Activated CD4-positive, alpha-beta T cell treated with anti-CD3 and anti-CD28 coated beads, Interleukin-2, amount 10 ng/mL, durations not matched to agents 7 days and 5 days (primary cell): ENCODE measurements at places on chromosomes 7 and 10. TPM values are rescaled to one million over a fixed set of nuclear protein-coding genes. Genes with fewer than 3 reads are reported as not detected.

Gene CPED1
- total RNA-seq = 0.17 TPM

Gene CFAP69
- total RNA-seq = not detected

Gene GPR37
- total RNA-seq = not detected

Gene TAS2R5
- total RNA-seq = 1.3 TPM

Gene SAMD9L
- 166 TPM for total RNA-seq

Gene SERPINE1
- 0.05 TPM for total RNA-seq

Gene ITGB8
- total RNA-seq = not detected

Gene NPY4R
- total RNA-seq = not detected

Gene EBF3
- total RNA-seq = not detected

Gene UBN2
- total RNA-seq = 11.8 TPM

Gene AP5Z1
- 61.1 TPM for total RNA-seq

Gene NAT16
- total RNA-seq = not detected

GRCh38 chr10:99656199-99657064, 2.9 kb upstream of the ENTPD7 start:
- DNase-seq = no peak

GRCh38 chr10:19917751-19918478, 101.7 kb downstream of the PLXDC2 start:
- no peak for DNase-seq

GRCh38 chr10:29896053-29896452, 163.3 kb downstream of the JCAD start:
- no peak for DNase-seq

DNA sequence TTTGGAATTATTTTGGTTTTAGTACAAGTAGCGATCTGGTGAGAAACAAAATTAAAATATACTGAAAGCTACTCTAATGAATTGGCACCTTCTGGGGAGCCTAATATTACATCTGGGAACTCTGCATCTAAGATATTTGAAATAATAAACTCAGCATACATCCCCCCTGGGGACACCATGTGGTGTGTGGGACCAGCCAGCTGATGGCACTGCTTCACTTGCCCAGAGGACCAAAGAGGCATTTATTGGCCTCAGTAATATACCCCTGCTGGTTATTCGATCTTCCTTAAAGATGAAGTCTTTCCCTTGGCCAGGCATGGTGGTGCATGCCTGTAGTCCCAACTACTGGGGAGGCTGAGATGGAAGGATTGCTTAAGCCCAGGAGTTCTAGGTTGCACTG, 195.1 kb upstream of the AUTS2 start:
- DNase-seq = no peak

DNA sequence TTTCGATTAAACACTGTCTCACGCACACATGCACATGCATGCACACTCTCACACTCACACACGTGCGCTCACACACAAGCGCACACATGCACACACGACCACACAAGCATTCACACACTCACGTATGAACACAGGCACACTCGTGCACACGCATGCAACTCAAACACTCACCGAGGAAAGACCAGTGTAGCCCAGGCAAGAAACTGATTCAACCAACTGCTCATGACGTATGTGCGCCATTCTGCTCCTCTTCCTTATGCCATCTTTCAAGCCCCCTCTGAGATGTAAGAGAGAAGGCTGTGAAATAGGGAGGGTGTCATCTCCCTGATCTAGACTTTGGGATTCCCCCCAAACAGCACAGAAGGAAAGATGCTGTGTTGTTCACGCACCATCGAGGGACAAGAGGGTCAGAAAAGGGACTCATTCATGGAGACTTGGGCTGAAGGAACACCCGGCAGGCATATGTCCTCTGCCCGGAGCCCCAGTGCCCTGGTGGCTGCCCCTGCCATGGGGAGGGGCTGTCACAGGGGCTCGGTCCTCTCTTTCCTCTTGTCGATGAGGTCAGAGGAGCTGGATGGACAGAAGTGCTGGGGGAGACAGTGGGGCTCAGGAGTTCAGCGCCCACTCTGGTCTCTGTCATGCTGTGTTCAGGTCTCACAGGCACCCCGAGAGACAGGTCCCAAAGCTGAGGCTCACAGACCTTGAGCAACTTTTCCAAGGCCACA, 130.1 kb upstream of the SHH start:
- no peak for DNase-seq

DNA sequence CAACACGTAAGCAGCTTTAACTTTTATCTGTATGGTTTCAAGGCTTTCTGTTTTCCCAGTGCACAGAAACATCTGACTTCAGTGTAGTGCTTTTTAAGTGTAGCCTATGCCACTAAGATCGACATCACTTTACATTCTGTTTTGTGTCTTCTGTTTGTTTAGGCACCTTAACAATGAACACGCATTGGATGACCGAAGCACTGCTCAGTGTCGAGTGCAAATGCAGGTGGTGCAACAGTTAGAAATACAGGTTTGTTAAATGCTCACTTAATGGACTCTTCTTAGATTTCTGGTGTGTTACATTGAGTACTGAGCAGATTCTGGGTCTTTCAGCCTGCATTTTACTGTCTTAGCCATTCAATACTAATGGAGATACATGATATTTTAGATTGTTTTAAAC, 237.4 kb downstream of the FOXP2 start:
- DNase-seq = no peak

DNA sequence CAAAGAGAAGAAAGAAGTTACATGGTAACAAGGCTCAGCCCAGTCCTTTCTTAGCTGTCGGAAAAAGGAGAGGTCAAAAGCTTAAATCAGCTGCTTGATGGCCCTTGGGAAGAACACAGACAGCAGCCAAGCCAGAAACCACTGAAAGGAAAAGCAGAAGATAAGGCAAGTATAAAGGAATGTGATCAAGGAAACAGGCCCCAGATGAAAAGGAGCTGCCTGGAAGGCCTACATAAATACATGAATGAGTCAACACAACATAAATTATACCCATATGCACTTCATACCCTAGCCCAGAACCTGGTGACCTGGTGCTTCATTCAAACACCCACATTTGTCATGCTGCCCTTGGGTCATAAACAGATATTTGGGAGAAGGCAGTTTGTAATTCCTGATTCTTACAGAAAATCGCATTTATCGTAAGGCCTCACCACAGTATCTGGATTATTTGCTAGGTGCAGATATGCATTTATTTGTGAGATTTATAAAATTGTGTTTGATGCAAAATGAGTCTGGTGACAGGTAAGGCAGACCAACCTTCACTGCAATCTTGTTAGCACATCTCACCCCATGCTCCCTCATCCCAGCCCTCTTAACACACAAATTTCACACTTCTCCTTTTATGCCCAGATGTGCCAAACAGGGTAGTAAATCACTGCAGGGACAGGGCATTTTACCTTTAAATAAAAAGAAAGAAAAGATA, 94.9 kb upstream of the KCNIP2 start:
- DNase-seq = no peak

DNA sequence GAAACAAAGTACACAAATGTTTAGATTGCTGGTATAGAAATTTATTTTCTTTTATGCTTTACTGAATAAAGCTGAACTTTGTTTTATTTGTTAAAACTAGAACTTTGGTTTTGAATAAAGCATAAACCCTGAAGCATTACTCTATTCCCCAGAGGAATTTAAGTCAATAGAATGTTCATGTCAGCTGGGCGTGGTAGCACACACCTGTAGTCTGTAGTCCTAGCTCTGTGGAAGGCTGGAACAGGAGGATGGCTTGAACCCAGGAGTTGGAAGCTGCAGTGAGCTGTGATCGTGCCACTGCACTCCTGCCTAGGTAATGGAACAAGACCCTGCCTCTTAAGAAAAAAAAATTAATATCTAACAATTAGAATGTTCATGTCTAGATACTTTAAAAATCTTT, 139.0 kb upstream of the ASAH2 start:
- DNase-seq = no peak

GRCh38 chr10:43689618-43689954, 40.9 kb upstream of the ZNF32 start:
- DNase-seq = peak; percentile 22

DNA sequence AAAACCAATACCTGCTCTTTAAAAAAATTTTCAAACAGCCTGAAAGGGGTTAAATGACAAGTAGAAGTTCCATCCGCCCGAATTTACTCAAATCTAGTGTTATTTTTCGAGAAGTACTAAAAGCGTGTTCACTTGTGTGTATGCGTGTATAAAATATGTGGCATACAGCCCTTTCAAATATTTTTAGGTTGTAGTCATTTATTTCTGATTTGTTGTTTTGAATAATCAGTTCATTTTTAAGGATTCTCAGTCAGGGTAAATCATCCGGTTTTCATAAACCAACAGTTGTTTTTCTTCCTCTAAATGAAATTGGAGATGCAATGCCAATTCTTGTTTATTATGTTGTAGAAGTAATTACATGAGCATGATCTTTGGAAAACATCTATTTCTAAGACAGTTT, 6.9 kb upstream of the SUN1 start:
- no peak for DNase-seq

DNA sequence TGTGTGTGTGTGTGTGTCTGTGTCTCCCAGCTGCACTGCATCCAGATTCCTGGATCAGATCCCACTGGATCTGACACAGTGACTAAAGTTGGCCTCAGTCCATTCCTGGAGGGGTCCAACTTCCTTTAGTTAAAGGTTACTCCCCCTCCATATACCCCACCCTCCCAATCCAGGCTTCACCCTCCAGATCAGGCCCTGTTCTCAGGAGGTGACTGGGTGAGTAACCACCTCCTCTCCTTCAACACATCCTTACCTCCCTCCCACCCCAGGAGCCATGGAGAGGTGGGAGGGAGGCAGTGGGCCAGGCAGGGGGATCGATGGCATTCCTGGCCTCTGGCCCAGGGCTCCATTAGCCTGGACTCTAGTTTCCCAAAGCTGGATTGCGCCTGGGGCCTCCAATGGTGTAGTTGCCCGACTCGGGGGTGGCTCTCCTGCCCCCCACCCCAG, 11.3 kb downstream of the KCNIP2 start:
- DNase-seq = no peak

DNA sequence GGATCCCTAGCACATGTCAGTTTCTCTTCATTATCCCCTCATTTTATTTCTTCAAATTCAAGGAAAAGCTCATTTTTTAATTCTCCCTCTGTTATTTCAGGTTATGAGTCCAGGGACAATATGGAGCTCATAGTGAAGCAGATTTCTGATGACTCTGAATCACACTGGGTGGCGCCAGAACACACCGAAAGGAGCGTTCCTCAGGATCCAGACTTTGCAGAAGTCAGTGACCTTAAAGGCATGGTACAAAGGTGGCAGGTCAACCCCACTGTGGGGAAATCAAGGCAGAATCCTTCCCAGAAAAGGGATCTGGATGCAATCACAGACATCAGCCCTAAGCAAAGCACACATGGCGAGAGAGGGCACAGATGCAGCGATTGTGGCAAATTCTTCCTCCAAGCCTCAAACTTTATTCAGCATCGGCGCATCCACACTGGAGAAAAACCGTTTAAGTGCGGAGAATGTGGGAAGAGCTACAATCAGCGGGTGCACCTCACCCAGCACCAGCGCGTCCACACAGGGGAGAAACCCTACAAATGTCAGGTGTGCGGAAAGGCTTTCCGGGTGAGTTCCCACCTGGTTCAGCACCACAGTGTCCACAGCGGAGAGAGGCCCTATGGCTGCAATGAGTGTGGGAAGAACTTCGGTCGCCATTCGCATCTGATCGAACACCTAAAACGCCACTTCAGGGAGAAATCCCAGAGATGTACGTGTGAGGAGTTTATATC, 21.4 kb downstream of the ZKSCAN5 start:
- peak; percentile 22 for DNase-seq

DNA sequence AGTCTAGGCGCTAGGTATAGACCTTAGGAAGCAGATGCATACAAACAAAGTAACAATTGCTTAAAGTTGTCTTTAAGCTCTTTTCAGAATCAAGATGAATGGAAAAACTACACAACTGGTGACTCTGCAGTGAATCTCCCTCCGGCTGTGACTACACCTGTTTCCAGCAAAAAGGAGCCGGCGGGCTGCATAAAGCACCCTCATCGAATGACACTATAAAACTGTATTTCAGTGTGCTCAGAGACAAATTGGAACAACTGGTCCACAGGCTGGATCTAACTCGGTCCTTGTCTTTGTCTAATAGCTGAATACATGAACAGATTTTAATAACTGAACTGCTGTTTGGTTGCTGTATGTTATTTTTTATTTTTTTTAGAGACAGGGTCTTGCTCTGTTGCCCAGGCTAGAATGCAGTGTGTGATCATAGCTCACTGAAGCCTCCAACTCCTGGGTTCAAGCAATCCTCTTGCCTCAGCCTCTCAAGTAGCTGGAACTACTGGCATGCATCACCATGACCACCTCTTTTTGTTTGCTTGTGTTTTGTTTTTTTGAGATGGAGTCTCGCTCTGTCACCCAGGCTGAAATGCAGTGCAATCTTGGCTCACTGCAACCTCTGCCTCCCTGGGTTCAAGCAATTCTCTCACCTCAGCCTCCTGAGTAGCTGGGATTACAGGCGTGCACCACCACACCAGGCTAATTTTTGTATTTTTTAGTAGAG, 64.2 kb upstream of the SVIL start:
- no peak for DNase-seq

DNA sequence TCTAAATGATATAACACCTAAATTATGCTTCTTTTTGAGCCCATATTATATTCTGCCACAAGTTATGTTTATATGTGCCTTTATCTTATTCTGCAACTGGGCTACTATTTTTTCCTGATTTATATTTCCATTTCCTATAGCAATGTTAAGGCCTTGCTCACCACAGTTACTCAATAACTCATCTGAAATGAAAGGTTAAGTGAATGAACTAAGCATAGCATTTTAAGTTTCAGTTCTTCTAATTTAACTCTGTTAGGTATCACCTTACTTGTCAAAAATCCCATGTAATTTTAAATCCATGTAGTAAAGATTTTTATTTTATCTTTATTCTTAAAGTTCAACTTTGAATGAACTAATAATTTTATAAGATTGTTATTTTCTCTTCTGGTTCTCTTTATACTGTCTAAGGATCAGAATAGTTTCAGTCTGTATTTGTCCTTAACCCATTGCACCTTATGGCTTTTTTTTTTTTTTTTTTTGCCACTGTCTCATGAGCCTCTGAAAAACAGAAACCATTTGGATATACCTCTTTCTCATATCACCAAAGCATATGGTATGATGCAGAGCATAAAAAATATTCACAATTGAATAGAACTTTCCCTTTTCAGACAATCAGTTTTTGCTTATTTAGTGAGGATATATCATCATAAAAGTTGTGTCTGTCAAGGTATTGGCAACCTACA, 301.8 kb upstream of the ZWINT start:
- no peak for DNase-seq

DNA sequence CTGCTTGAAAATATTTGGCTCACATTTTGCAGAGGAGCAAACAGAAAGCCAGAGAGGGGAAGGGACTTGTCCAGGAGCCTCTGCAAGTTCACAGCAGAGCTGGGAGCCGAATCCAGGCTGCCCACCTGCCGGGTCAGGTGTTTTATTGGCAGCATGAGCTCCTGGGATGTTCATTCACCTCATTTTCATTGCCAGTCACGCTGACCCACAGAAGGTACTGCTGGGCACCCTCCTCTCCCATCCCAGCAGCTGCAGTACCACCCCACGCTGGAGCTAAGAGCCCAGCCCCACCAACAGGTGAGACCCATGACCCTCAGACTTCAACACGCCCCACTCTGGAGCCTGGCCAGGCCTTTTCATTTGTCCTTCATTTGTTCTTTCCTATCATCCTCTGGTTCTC, 102.7 kb downstream of the GRID1 start:
- no peak for DNase-seq
